Stimulated activated CD4-positive, alpha-beta T cell treated with anti-CD3 and anti-CD28 coated beads, Interleukin-4, amount 100 ng/mL, for 4 hours (primary cell): ENCODE measurements at places on chromosomes 11 and 22.

GRCh38 chr22:49685686-49686085 is 142.0 kb downstream of the BRD1 start:
- DNase-seq = no peak

DNA sequence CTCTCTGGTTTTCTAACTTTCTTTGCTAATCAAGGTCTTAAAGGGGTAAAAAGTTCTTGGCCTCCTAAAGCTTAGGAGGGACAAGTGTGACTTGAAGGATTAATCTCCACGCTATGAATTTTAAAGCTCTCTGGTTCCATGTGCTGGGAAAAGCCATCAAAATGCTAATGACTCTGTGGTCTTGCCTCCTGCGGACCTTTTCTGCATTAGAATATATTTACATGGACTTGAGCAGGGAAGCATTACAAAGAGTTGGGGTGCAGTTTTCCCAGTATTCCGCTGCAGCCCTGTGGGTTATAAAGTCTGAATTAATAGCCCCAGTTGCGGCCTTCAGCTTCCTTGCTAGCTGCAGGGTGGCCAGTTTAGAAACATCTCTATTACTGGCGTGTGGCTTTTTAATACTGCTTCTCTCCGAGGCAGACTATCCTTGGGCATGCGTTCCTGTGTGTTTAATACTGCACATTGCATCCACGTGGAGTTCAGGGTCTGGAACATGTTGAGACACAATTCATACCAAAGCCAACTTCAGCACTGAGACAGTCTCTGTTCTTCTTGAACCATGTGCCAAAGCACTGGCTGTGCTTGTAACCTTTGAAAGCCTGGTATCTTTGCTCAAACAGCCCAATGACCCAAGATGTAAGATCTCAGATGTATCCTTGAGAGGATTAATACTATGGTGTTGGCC is 27.3 kb downstream of the TSPAN18 start:
- DNase-seq = no peak

DNA sequence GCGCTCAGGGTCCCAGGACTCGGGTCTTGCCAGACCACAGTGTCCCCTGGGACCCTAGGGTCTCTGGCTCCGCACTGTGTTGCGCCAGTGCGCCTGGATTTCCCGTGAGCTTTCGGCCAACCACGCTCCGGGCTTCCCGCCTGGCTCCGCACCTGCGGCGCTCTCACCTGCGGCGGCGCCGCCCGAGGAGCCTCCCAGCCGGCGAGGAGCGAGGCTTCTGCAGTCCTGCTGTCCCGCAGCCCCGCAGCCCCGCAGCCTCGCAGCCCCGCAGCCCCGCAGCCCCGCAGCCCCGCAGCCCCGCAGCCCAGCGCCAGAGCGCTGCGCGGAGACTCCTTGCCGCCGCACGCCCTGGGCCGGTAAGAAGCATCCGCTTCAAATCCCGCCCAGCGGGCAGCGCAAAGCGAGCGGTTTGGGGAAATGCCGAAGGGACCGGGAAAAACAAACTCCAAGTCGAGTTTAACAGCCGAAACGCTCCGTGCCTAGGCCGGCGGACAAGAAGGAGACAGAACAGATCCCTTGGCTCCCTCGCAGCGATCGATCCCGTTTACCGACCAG is 939 bp downstream of the ALX4 start:
- DNase-seq = no peak

GRCh38 chr22:40624770-40625169 is 11.7 kb downstream of the MRTFA start:
- no peak for DNase-seq

DNA sequence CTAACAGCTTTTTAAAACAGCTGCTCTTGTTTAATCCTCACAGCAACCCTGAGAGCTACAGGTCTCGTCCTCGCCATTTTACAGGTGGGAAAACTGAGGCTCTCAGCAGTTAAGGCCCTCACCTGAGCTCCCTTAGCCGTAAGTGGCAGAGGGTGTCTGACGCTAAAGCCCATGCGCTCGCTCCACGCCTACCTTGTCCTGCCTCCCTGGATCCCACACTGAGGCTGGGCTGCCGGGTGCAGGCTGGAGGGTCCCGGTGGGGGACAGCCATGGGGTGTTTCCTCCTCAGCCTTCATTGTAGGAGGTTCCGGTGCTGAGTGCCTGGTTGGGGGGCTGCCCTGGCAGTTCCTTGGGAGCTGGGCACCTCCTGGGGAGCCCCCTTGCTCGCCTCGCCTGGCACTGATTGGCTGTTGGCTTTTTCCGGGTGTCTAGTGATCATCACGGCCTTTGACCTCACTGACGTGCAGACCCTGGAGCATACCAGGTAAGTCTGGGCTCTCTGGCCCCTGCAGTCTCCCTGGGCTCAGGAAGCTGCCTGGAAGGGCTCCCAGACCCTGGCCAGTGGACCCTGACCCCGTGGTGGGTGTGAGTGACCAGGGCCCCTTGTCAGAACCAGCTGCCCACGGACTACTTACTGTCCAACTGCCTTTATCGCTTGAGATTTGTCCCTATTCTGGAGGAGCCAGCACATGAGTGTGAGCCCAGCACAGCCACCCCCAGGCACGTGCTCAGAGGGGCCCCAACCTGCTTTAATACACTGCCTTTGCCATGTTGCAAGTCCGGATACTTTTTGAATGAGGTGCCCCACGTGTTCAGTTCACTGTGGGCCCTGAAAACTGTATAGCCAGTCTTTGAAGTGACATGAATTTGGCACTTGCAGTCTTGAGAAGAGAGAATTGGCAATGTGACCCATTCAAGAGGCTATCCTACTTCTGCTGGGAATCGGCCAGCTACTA is 12.6 kb downstream of the RAB36 start:
- no peak for DNase-seq

GRCh38 chr11:119108146-119108856 is 1.2 kb downstream of the C2CD2L start:
- DNase-seq = peak; percentile 16

- no peak for DNase-seq
Observed at GRCh38 chr22:43910178-43910695, 13.4 kb upstream of the PNPLA3 start.

DNA sequence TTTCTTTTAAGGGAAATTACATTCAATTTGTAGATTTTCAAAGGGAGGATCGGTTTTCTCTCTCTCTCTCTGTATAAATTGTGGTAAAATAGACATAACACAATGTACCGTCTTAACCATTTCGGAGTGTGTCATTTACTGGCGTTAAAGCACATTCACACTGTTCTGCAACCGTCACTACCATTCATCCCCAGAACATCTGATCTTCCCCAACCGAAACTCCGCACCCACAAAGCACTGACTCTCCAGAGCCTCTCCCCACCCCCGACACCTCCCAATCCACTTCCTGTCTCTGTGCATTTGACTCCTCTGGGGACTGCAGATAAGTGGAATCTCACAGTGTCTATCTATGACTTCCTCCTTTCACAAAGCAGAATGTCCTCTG is 15.9 kb upstream of the GRAMD4 start:
- peak; percentile 48 for DNase-seq

DNA sequence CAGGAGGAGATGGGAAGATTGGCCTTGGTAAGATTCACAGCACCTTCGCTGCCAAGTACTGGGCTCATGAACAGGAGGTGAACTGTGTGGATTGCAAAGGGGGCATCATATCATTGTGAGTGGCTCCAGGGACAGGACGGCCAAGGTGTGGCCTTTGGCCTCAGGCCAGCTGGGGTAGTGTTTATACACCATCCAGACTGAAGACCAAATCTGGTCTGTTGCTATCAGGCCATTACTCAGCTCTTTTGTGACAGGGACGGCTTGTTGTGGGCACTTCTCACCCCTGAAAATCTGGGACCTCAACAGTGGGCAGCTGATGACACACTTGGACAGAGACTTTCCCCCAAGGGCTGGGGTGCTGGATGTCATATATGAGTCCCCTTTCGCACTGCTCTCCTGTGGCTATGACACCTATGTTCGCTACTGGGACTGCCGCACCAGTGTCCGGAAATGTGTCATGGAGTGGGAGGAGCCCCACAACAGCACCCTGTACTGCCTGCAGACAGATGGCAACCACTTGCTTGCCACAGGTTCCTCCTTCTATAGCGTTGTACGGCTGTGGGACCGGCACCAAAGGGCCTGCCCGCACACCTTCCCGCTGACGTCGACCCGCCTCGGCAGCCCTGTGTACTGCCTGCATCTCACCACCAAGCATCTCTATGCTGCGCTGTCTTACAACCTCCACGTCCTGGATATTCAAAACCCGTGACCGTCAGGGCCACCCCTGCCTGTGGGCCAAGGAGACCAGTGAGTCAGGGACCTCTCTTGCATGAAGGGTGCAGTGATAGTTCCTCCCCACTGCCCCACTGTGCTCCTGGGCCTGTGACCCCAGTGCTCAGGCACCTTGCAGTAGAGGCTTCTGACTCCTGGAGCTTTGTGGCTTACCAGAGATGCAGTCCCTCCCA is 83.6 kb downstream of the BCR start:
- DNase-seq = peak; percentile 39

- DNase-seq = no peak
Observed at GRCh38 chr11:63672156-63672463, 934 bp upstream of the ATL3 start.

DNA sequence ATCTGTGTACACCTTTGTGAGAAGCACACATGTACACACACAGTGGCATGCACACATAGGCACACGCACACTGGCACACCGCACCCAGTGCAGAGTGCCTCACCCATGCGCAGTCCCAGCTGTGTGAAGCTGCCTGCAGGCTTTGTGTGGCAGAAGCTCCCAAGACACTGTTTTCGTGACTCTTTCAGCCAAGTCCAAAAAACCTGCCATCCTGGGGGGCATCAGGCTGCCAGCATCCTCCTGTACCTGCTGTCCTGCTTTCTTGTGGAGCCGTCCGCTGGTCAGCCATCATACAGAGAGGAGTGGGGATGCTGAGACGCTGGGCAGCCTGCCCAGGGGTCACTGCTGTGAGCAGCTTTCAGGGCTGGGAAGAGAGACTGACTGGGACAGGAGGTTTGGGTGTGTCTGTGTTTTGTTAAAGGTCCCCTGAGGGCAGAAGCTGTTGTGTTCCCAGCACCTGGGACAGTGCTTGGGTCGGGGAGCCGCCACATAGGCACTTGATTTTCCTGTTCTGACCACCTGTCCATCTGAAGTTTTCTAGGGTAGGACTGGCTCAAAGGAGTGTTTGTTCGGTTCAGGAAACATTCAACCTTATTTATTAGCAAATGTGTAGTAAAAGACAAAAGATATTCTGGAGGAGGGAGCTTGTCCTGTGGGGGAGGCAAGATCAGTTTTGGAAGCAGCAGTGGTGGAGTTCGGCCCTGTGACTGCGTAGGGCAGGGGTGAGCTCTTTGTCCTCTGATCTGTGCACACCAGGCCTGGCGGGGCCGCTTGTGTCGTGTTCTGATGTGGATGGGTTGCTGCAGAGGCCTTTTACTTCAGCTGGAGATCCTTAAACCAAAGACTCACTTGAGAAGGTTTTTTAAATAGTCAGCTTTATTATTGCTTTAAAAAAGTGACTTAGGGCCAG is 29.7 kb downstream of the AP2A2 start:
- DNase-seq = no peak

- peak; percentile 52 for DNase-seq
Observed at GRCh38 chr11:11798586-11799438, 43.0 kb upstream of the USP47 start.

- DNase-seq = no peak
Observed at GRCh38 chr11:19821412-19821875, 108.8 kb downstream of the NAV2 start.

GRCh38 chr11:120344302-120345004 is 8.2 kb downstream of the ARHGEF12 start:
- DNase-seq = no peak

GRCh38 chr22:23816156-23816976 is 22.4 kb downstream of the DERL3 start:
- DNase-seq = no peak

GRCh38 chr11:122033631-122034030 is 82.4 kb downstream of the BLID start:
- DNase-seq = no peak

GRCh38 chr11:119298726-119299125 is 18.2 kb downstream of the MCAM start:
- DNase-seq = no peak

- no peak for DNase-seq
Observed at GRCh38 chr11:70341881-70342429, 56.4 kb upstream of the CTTN start.

- DNase-seq = no peak
Observed at GRCh38 chr11:4125141-4125540, 30.5 kb downstream of the RRM1 start.

- no peak for DNase-seq
Observed at GRCh38 chr22:43811777-43812148, 342 bp downstream of the EFCAB6 start.

DNA sequence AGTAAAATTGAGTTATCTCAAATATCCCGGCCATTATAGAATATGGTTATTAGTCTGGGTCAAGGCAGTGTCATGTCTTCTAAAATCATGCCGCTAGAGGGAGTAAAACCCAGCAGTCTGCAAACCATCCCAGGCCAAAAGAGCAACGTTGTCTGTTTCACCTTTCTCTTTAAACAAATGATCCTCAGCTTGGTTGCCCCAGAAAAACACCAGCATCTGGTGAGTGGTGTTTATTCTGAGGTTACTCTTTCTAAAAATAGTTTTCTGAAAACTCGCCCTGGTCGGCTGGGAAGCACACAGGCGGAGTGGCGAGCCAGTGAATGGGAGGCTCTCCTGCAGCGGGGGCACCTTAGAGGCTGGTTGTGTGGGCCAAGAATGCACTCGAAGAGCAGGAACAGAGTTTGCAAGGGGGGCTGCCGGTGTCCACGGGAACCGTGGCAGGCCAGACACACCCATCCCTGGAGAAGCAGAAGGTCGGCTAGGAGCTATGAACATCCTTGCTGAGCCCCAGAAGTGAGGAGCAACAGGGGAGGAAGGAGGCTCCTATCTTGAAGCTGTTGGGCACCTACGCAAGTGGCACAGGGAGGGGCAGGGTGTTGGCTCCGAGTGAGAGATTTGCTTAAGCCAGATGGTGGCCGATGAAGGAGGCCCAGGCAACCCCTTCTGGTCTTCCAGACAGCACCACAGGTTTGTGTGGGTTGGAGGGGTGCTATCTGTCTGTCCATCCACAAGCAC is 297.1 kb downstream of the ETS1 start:
- DNase-seq = peak; percentile 41

DNA sequence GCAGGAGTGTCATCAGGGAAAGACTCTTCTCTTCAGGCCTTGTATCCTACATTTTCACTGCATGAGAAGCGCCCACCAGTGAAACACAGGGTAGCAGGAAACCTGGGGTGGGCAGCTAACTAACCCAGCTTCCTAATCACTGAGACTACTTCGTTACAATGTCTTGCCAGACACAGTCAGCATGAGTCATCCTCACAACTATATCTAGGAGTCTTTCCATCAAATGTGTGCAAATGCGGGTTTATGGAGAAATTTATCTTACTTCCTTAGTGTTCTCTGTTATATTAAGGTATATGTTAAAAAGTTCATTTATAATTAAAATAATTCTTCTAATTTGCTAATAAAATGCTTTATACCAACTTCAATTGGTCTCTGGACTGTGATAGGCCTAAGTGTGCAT is 79.9 kb upstream of the RAB1B start:
- DNase-seq = no peak

GRCh38 chr22:27129266-27129665 is 471.9 kb downstream of the MIAT start:
- no peak for DNase-seq
